ENCODE measurements at places on chromosomes 5 and 9.

- no peak for DNase-seq
These were observed 8.6 kb upstream of the PHYKPL start for GRCh38 chr5:178241231-178241663.

DNA sequence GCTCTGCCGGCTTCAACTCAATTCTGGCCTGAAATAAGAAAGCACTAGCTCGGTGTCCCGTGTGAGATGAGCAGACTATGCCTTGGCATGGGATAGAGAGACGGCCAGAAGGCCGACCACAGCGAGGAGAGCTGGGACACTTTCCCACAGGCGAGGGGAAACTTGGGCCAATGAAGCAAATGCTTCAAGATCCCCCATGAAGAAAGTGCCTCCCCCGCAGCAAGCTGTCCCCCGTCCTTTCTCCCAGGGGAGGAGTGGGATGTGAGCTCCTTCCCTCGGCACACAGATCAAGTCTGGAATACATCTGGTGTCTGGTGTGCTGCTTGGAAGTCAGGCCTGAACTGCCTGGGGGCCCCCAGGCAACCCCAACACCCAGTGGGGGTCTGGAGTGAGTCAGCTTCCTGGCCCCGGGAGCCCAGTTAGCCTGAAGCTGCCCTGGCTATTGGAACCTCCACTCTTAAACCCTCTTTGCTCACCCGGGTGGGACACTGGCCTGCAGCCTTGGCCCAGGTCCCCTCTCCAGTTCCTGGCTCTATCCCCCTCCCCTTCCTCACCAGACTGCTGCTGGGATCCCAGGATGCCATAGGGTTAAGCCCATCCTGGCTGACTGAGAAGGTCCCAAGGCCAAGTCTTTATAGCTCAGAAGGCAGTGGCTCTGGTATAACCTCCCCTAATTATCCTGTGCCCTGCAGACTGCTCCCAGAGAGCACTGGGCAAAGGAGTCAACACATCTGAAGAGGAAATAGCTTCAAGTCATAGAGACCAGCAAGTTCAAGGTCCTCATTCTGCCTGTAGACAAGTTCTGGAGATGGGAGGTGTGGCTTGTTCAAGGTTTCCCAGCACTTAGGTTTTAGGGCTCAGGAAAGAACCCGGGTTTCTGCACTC is 205.3 kb downstream of the TTLL11 start:
- DNase-seq = no peak

- DNase-seq = no peak
These were observed 14.5 kb upstream of the KCNMB1 start for GRCh38 chr5:170403675-170404074.

- DNase-seq = no peak
These were observed 7.7 kb downstream of the SPINK9 start for GRCh38 chr5:148343046-148343407.

GRCh38 chr9:81462801-81463200 is 226.5 kb downstream of the TLE1 start:
- no peak for DNase-seq

GRCh38 chr9:129677456-129677855 is 12.0 kb downstream of the PRRX2 start:
- DNase-seq = no peak

DNA sequence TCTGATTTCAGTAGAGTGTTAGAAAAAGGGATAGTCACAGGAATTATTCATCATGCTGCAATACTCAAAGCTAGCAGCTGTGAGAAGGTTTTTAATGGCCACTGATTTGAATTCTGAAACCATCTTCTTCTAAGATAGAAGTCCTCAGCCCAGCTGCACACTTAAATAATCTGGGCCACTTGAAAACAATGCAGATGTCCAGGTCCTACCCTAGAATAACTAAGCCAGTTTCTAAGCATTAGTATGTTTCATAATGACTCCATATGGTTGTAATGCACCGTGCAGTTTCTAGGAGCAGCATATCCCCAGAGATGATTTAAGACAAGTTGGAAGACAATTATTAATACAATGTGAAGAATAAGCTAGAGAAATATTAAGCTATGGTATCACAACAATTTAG is 159.9 kb upstream of the FBXL17 start:
- no peak for DNase-seq
